Motor neuron (in vitro differentiated cells): ENCODE measurements at places on chromosomes 6 and 20. TPM values are rescaled to one million over a fixed set of nuclear protein-coding genes. Genes with fewer than 3 reads are reported as not detected.

DNA sequence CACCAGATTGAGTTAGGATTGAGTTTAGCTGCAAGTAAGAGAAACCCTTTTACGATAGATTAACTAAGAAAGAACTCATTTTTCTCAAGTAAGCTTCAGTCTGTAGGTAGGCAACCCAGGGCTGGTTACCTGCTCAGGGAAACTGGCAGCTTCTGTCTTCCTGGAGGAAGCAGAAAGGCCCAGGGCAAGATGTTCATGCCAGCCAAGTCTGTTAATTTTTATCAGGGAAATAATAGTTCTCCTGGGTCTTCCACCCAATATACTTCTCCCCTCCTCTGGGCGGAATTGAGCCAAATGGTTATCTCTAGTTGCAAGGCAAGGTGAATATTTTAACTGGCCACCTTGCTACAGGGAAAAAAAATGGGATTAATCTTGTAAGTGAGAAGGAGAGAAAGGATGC, 98.2 kb downstream of the UTRN start:
- ATAC-seq, result no peak

GRCh38 chr20:47125758-47126591, 230.5 kb downstream of the ZMYND8 start:
- ATAC-seq, result peak; percentile 18

GRCh38 chr6:21537637-21538036, 55.9 kb upstream of the SOX4 start:
- ATAC-seq, result no peak

GRCh38 chr6:448296-449056, 56.9 kb downstream of the IRF4 start:
- no peak for ATAC-seq

- no peak for ATAC-seq
Observed at GRCh38 chr6:169805242-169805838, 53.9 kb downstream of the ERMARD start.

The SLC16A10 gene
- total RNA-seq, result 0.42 and 0.60 TPM in 2 replicates

The OR12D3 gene
- total RNA-seq, result not detected in 2 replicates
